Hindlimb muscle (tissue), 1 donor: ENCODE measurements at places on chromosomes 11 and 22. TPM values are rescaled to one million over a fixed set of nuclear protein-coding genes. Genes with fewer than 3 reads are reported as not detected.

GRCh38 chr11:102121329-102121728, 11.1 kb downstream of the YAP1 start:
- DNase-seq = no peak

LMO1 gene
- polyA plus RNA-seq = 1.9 TPM

GRCh38 chr11:68142028-68142412, 20.8 kb upstream of the CHKA start:
- no peak for DNase-seq

DNA sequence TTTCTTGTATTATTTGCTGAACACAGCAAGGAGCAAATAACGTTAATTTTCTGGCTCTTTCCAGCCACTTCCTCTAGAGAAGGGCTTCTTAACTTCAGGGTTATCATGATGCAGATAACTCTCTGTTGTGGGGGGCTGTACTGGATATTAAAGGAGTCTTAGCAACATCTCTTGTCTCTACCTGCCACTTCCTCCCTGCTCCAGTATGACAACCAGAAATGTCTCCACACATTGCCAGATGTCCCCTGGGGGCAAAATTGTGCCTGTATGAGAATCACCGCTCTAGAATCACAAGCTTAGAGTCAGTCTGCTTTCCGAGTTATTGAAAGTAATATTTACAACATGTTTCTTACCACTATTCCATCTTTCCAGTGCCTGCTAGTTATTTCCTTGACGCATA, 6.8 kb downstream of the JRKL start:
- DNase-seq = no peak

BCL2L13 gene
- 45.6 TPM for polyA plus RNA-seq

DDIAS gene
- 2.6 TPM for polyA plus RNA-seq

GRCh38 chr11:66126064-66126463, 56.0 kb downstream of the PACS1 start:
- no peak for DNase-seq

ASCL2 gene
- polyA plus RNA-seq = 0.17 TPM

GRCh38 chr11:68750195-68751003, 921 bp downstream of the TESMIN start:
- no peak for DNase-seq

DNA sequence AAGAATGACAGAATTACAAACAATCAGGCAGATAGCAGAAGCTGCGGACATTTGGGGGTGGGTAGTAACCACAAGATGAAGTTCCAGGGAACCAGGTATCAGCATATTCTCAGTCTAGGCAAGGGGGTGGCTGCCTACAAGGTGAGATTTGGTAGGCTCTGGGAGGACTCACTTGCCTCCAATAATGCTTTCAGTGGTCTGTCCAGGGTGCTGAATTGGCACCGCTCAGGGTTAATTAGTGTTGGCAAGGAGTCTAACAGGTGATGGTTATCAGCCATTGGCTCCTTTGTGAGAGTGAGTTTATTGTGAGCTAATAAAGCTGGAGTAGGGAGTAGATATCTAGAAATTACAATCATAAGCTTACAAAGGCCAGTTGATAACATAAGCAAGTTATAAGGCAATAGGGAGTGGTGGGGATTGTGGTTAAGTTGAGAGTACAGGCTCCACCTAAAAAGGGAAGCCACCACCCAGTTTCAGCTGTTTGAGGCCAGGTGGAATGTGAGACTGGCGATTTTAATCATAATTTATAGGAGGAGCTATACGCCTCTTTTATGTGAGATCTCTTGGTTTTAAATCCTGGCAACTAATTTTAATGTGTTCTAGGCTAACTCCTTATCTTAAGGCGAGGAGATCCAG, 320.5 kb downstream of the MIAT start:
- DNase-seq = no peak

- DNase-seq = no peak
Measured at GRCh38 chr11:132330515-132330914, 960.1 kb downstream of the NTM start.

C22orf39 gene
- 35.7 TPM for polyA plus RNA-seq
